T-helper 17 cell (primary cell): ENCODE measurements at places on chromosomes 1 and 21.

GRCh38 chr21:38349111-38349746, 92.4 kb downstream of the KCNJ15 start:
- no peak for DNase-seq

DNA sequence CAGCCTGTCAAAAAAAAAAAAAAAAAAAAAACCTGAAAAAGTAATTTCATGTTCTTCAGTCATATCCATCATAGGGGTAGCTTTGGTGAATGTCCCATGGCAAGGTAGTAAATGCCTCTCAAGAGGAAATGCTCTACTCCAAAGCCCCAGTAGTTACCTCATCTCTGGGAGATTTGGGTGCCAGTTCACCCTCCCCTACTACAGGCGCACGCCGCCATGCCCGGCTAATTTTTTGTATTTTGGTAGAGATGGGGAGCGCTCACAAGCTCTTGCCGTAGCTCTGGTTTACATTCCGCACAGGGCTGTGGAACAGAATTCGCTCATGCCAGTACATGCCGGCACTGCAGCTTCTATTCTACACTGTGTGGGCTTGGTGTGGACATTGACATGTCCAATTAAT, 13.7 kb downstream of the PIK3CD start:
- no peak for DNase-seq

DNA sequence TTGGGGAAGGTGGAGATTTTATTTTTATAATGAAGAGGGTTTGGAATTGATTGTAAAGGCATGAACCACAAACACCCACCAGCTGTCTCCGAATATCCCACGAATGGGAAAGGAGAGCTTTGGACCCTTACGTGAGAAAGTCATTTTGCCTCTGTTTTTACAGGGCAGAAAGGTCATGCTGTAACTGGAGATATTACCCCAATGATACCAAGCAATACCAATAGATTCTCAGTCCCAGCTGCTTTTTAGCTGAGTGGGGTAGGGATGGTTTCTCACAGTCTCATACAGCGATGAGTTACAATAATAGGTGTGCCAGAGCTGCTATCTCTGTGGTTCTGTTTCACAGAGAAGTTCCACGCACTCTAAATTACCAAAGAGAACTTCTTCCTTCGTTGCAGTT, 8.8 kb upstream of the F3 start:
- DNase-seq, result no peak

DNA sequence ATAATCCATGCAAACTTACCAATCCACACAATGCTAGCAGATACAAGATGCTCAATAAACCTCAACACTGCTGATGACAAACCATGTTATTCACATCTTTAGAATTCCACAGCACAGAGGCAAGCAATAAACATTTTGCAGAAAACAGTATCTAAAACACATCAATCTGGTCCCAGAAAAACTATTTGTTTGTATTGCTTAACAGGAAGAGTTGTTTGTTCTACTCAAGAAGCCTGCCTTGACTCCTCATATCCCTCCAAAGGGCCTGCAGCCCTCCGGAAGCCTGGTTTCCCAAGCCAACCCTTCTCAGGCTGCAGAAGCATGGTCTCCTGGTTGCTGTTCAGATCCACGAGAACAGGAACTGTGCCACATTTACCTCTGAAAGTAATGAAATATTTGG, 139.7 kb downstream of the RERE start:
- no peak for DNase-seq
